ENCODE measurements at places on chromosomes 2 and 18.

DNA sequence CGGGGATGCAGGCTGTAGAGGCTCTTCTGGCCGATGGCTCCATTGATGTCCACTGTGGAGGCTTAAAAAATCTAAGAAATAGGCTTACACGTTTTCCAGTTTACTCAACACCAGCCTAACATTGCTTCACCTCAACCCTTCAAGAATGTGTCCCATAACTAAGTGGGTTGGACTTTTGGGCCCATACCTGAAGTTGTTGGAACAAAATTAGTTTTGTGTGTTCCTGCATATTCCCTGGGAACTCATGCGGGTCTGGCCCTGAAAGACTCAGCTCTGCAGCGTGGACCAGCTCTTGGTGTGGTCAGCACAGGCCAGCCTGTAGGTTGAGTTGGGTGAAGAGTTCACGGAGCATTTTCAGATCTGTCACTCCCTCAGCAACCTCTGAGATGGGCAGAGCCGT, 38.5 kb downstream of the SH3BP4 start:
- no peak for DNase-seq

DNA sequence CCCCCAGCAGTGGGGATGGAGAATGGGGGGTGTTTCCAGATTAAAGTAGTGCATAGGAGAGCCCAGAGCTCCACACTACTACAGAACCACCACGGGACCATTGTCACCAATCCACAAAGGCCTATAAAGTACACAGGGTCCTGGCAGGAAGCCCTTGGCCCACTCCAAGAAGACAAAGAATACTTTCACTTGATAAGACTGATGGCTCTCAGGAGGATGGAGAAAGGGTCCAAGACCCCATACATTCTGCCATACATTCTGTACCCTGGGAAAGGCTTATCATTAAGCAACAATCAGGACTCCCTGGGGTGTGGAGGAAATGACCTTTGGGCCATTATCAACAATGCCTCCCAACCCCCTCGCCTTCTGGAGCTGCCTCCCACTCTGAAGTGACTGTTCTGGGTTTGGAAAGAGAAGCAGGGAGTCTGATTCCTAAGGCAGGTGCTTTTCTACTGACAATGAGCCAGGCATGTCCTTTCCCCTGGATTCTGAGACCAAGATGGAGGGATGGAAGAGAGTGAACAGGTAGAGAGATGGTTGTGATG, 85.4 kb downstream of the XDH start:
- DNase-seq = no peak

DNA sequence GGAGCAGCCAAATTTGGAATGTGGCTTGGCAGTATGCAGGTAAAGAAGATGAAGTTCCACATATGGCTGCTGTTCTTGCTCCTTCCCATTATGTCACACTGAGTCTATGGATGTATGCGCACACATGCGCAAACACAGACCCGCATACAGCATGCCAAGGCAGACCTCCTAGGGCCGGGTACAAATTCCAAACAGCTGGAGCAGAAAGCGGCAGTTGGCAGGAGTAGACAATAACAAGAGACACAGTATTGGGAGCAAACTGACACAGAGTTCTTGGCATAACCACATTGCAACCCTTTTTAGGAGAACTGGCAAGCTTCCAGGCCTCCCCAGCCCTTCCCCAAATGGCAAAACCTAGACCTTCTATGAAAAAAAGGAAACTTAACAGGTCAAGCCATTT, 268.9 kb downstream of the SP3 start:
- no peak for DNase-seq

DNA sequence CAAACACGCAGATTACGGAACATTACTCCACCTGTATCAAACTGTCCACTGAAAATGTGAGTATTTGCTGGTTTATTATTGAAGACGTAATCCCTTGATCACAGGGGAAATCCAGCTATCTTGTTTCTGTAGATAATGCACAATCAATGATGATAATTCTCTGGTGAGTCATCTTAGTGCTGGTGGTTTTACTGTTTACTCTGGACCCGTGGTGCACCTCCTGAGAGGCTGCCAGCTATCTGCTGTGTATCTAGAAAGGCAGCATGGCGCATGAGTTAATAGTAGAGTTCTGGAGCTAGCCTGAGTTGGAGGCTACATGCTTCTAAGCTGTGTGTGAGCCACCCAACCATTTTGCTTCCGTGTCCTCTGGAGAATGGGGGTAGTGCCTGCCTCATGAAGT, 6.5 kb downstream of the NCAPH start:
- DNase-seq = no peak

- no peak for DNase-seq
Measured at GRCh38 chr2:235439959-235440662, 53.7 kb upstream of the AGAP1 start.

DNA sequence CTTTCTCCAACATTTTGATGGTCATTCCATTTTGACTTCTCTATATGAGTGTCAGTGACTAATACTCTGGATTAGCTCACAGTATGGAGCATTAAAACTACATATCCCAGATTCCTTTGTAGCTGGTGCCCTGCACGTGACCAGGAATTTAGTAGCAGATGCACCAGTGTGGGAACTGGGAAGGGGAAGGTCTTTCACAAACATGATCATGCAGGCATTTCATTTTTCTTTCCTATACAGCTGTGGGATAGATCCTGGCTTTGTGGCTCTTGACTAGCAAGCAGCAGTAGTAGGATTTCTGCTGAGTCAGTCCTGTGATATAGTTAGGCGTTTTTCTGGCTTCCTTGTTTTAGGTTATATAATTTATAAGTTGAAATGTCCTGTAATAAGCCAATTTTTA, 971.0 kb upstream of the CDH2 start:
- peak; percentile 53 for DNase-seq

DNA sequence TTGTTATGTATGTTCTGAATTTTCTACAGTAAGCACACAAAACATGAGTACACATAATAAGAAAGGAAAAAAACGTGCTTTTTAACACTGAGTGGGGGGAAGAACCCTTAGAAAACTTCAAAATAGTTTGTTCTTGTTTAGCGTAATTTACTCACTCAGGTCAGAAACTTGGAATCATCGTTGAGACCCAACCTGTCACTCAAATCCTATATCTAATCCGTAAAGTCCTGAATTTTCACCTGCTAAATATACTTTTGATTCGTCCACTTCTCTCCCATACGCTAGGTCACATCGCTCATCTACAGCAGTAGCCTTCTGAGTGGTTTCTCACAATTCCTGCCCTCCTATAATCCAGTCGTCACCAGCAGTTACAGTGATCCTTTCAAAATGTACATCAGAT, 767 bp downstream of the TPRKB start:
- no peak for DNase-seq

- no peak for DNase-seq
Measured at GRCh38 chr18:73087282-73087977, 219.6 kb upstream of the NETO1 start.

DNA sequence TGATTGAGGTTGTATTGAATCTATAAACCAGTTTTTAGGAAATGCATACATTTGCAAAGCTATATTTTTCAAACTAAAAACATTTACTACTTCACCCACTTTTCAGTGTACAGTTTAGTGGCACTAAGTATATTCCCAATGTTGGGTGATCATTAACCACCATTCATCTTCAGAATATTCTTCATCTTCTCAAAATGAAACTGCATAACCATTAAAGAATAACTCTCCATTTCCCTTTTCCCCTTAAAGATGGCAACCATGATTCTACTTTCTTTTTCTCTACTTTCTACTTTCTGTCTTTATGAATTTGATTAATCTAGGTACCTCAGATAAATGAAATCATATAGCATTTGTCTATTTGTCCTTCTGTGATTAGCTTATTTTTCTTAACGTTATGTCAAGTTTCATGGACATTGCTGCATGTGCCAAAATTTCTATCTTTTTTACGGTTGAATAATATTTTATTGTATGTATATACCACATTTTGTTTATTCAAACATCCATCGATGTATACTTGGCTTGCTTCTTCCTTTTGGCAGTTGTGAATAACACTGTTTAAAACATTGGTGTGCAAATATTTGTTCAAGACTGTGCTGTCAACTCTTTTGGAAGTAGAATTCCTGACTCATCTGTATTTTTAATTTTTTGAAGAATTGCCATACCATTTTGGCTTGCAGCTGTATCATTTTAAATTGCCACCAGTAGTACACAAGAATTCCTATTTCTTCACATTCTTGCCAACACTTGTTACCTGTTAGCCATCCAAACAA, 104.9 kb downstream of the RPRM start:
- DNase-seq = no peak

- peak; percentile 63 for DNase-seq
Measured at GRCh38 chr2:73112913-73113854, at the start of gene RAB11FIP5. RAB11FIP5 (minus strand) TSS chr2:73112948; CDS start chr2:73112777, 171 bp downstream.

GRCh38 chr2:97656905-97657587, 6.8 kb downstream of the ACTR1B start:
- no peak for DNase-seq

GRCh38 chr2:172248381-172248780, 145.7 kb upstream of the DLX2 start:
- DNase-seq = no peak

DNA sequence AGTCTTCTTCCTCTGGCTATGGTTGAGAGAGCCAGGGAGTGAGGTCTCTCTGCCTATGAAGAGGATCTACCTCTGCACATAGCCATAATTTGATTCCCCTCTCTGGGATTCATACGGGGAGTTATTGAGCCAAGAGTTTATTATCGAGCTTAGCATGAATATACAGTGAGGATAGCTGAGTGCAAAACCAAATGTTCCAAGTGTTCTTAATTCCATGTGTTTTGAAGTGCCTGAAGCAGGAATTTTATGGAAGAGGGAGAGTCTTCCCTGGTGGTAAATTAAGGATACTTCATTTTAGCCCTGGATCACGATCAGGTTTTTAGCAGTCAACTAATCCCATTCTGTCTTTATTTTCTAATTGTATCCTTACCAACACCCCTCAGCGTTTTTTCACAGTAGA, 270.6 kb downstream of the C1D start:
- DNase-seq = no peak

DNA sequence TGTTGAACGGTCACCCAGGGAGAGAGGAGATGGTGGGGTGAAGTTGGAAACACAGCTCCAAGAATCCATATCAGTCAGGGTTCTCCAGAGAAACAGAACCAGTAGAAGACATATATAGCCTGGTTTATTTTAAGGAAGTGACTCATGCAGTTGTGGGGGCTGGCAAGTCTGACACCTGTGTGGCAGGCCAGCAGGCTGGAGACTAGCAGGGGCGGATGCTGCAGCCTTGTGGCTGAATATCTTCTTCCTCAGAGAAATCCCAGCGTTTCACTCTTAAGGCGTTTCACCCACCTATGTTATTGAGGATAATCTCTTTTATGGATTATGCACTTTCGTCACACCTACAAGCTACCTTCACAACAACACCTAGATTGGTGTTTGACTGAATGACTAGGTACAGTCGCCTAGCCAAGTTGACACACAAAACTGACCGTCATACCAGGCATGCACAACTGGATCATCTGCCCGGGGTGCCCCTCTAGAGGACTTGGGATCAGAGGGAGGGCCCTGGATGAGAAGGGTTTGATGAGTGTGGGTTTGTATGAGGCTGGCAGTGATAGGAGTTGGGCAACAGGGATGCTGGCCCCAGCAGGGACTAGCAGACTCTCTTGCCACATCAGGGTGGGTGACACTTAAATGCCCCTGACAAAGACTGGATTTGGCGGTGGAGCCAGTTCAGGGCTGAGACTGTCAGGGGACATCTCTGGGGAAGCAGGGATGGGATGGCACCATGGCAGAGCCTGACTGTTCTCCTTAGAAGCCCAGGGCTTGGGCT, 23.4 kb downstream of the MROH2A start:
- DNase-seq = peak; percentile 3

DNA sequence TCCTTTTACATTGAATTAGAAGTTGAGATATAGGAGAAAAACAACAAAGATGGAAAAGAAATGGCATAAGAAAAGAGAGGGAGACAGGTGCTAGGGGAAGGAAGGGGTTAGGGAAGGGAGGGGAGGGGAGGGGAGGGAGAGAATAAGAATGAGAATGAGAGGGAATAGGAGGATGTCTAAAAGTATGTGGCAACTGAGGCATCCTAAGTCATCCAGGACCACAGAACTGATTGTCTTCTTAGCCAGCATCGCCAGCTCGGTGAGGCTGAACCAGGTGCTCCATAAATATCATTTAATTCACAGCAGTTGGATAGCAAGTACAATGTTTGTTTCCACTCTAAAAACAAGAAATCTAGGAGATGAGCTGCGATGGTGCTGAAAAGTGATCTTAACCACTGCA, 393.5 kb downstream of the TMEM182 start:
- DNase-seq = no peak

DNA sequence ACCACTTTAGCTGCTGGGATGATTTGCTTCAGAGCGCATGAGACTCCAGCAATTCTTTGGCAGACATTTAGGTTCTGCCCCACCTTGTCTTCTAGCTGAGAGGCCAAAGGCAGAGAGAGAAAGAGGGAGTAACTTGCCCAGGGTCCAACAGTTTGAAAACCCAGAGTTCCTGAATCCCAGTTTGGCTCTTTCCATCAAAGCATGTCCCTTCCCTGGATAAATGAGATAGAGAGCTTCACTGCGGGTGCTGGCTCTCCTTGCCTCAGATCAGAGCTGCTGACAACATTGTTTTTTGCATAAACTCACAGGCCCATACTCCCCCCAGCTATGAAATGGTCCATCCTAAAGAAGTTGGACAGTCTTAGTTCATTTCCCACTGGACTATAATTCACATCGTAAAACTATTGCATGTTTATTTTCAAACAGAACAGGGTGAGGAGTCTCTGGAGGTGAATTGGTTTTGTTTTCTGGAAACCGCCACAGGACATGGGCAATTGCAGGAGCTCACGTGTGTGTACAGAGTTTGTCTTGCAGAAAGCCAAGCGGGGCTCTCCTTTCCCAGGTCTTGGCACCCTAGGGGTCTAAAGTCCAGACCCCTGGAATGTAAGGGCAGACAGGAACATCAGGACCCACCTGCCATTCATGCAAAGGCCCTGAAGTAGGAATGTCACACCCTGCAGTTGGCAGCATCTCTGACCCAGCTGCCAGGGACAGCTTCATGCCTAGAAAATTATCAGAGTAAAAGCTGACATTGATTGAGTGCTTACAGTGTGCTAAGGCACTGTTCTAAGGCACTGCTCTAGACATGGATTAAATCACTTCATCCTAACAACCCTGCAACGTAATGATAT, 25.0 kb upstream of the SLC14A2 start:
- DNase-seq = no peak

DNA sequence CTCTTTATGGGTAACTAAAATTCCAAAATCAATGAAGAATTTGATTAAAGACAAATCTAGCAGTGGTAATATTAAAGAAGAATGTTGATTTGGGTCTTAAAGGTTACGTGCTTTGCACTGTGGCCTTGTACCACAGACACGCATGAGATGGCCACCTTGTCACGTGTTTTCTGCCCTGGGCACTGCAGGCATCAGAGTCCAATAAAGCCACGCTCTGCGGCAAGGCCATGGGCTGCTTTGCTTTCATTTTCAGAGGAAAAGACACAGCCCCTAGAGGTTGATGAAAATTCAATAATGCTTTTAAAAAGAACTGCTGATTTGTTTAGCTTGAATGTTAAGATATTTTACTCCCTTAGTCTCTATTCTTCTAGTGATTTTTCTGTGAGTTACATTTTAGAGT, 30.4 kb downstream of the AOX1 start:
- no peak for DNase-seq
